ENCODE measurements at places on chromosomes 2 and 18.
A peak's percentile ranks its signal among the peaks of the same experiment; 100 is the strongest.

- DNase-seq: no peak
Measured at GRCh38 chr2:19649142-19649541, 252.6 kb downstream of the TTC32 start.

GRCh38 chr2:80255918-80256781 lies 48.4 kb downstream of the LRRTM1 start:
- peak; percentile 16 for DNase-seq

DNA sequence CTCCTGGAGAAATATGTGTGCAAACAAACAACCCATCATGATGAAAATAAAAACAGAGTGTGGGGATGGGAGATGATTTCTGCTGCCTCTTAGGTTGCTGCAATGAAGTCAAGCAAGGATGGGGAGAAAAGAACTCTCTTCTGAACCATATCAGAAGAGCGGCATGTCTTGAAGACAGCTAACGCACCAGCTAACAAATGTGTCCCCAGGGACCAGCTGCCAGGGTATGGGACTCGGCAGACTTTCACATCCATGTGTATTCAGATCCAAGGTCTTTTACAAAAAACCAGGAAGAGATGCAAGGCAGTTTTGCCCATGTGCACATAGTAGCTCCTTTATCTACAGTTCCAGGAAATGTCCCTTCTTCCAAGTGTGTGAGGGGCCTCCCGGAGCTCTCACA lies 125.4 kb downstream of the CLIP4 start:
- DNase-seq: no peak

GRCh38 chr2:205680067-205680466 lies 2.2 kb upstream of the NRP2 start:
- DNase-seq: peak; percentile 63

DNA sequence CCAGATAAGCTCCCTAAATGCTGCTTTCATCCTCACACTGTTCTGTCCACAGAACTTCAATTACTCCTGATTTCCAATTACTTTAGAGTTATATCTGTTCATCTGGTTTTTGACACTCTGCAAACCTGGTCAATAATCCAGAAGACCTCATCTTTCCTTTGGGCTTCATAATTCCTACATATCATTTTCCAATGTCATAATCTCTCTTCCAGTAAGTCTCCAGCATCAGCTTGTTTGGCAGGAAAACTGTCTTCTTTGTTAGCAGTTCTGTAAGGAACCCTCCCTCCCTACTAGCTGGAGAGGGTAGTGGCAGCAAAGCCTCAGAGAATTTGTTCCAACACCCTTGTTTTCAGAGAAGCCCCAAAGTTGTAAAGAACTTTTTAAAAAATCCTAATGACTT lies 11.9 kb upstream of the SLC14A1 start:
- DNase-seq: no peak

DNA sequence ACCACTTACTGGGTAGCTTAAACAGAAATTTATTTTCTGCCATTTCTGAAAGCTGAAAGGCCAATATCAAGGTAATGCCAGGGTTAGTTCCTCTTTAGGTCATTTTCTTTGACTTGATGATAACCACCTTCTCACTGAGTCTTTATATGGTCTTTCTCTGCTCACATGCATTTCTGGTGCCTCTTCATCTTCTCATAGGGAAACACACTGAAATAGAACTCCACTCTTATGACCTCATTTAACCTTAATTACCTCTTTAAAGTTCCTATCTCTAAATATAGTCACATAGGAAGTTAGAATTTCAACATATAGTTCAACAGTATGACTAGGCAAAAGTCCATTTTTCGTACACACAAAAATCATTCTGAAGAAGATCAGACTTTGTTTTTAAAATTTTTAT lies 616.8 kb upstream of the VRK2 start:
- DNase-seq: no peak

- no peak for DNase-seq
Measured at GRCh38 chr2:182355815-182356214, 71.0 kb downstream of the PDE1A start.

DNA sequence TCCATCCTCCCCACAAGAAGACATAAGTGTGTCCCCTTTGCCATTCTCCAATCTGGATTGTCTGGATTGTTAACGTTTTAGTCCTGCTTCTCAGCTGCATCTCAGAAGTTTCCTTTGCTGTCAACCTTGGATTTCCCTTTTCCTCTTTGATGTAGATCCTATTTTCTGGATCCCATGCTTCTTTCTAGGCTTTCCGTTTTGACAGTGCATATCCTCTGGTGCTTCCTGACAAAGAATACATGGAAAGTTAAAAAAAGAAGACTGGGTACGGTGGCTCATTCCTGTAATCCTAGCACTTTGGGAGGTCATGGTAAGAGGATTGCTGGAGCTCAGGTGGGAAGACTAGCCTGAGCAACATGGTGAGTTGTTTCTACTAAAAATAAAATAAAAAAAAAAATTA lies 26.8 kb downstream of the ABI2 start:
- DNase-seq: no peak

GRCh38 chr2:215460682-215461382 lies 25.0 kb upstream of the FN1 start:
- no peak for DNase-seq

GRCh38 chr18:49768051-49768391 lies 45.3 kb downstream of the ACAA2 start:
- peak; percentile 22 for DNase-seq

GRCh38 chr2:118077636-118078247 lies 10.5 kb upstream of the INSIG2 start:
- no peak for DNase-seq

GRCh38 chr2:26849056-26849999 lies 1.4 kb downstream of the DPYSL5 start:
- no peak for DNase-seq

GRCh38 chr18:54888933-54889332 lies 60.7 kb downstream of the RAB27B start:
- no peak for DNase-seq

- DNase-seq: no peak
Measured at GRCh38 chr2:3462493-3463104, 56.7 kb downstream of the ADI1 start.

DNA sequence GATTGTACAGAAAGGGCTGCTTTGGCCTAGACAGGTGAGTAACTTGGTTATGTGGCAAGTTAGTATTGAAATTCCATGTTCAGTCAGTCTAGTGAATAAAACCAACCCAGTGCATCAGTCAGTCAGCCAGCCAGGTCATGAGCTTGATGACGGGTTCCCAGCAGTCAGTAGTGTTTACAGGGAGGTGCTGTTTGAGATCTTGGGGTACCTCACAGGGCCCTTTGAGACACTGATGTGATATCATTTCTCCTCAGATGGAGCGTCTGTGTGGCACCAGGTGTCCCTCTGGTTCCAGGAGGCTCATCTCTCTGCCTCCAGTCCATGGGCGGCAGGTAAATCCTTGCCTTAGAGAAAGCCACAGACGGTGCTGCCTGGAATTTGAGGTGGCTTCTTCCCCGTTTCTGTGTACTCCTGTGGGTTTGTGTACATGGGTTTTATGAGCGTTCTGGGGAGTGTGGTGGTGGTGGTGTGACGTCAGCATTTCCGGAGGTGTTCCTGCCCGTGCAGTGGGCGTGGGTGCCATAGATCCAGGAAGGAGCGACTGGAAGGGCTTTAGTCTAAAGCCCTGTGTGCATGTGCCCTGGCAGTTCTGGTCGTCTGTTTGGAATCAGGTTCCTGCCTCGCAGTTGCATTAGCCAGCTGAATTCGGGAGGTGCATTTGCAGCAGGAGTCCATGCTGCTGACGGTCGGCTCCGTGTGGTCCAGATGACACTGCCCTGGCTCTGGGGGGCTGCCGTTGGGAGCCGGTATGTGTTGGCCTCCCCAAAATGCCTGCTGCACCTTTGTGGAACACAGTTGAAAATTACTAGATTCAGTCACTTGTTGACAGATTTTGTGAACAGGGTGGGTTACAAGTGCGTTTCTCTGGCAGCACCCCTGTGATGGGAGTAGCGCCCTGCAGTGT lies 2.1 kb downstream of the CTDP1 start:
- DNase-seq: no peak

DNA sequence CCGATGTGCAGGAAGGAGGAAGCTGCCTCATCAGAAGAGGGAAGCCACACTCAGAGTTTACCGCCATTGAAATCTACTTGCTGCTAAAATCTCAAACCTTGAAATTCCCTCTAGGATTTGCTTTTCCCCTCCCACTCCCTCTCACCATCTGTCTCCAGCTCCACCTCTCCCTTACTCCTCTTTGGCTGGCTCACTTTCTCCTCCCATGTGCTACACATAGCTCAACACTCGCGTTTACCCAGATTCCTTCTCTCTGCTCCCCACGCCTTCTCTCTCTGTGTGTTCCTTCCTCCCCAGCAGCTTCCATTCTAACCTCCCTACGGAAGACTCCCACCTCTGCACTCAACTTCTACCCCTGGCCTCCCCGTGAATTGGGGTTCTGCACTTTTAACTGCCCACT lies 143.1 kb downstream of the DNER start:
- no peak for DNase-seq

DNA sequence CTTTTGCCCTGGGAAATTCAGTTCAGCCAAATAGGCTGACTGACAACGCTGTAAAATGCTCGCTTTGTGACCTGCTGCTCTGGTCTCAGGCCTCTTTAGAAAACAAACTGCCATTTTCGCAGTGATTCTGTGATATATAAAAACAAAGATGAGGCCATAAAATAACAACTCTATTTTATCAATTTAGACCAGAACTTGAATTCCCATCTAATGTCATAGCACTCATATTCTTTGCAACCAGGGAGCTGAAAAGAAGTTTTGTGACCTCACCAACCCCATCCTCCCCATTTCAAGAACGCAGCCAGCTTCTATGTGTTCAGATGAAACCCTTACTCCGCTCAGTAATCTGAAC lies 40.3 kb downstream of the TCF4 start:
- no peak for DNase-seq

- DNase-seq: no peak
Measured at GRCh38 chr18:79629606-79630005, 50.0 kb upstream of the CTDP1 start.

DNA sequence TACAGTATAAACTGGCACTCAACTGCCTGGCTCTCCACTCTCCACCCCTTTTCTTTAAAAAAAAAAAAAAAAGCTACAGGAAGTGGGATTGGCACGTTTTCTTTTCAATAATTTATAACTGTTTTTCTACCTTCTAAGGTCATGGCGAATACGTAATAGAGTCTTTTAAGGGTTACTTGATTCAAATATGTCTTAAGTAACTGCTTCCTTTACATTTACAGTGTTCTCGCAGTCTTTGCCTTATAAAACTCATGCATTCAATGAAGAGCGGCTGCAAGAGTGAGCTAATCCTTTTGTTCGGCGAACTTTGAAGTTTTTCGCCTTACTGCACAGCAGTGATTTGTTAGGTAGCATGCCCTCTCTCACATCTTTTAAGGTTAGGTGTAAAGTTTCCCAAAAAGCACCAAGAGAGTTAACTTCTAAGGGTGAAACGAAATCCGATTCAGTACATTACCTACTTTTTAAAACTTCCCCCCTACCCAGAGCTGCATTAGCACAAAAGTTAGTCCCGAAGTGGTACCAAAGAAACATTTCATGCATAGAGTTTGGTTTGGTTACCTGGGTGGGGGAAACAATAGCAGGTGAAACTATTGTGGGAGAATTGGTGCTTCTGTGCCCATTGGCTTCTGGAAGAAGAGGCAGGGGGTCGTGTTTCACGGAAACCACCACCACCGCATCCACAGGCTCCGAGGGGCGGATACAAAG lies 2.0 kb downstream of the KCTD1 start:
- DNase-seq: no peak

DNA sequence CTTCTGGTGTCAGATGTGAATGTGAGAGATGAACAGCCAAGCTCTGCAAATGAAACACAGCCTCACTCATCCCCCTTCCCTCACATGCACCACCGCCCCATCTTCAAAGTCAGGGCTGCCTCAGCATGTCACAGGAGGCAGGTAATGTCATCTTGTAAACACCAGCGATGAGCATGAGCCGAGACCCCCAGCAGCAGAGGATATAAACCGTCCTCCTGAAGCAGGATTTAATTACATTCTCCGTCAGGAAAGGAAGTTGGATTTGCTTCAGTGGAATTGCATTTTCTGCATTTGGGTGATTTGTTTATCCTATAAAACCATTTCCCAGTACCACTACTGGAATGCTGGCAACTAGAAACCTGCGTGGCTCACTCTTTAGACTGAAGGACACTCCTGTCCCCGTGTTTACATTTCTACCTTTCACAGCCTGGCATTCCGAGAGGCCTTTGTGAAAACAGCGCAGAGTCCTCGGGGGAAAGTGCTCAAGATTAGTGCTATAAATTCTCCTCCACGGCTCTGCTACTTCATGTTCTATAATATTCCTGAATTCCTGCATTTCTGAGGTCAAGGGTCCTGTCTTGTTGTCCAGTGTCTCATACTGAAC lies 619.2 kb downstream of the IRS1 start:
- DNase-seq: no peak

GRCh38 chr18:41146301-41146700 lies 808.7 kb upstream of the PIK3C3 start:
- no peak for DNase-seq

- DNase-seq: no peak
Measured at GRCh38 chr2:108029912-108030311, 43.6 kb downstream of the SLC5A7 start.

GRCh38 chr18:57585855-57586250 lies 649 bp downstream of the FECH start:
- DNase-seq: no peak

GRCh38 chr2:65128297-65129190 lies 1.4 kb downstream of the RAB1A start:
- DNase-seq: no peak

GRCh38 chr2:152569186-152569585 lies 148.1 kb downstream of the PRPF40A start:
- DNase-seq: no peak
